H7 (cell line): ENCODE measurements at places on chromosomes 1 and 21.

DNA sequence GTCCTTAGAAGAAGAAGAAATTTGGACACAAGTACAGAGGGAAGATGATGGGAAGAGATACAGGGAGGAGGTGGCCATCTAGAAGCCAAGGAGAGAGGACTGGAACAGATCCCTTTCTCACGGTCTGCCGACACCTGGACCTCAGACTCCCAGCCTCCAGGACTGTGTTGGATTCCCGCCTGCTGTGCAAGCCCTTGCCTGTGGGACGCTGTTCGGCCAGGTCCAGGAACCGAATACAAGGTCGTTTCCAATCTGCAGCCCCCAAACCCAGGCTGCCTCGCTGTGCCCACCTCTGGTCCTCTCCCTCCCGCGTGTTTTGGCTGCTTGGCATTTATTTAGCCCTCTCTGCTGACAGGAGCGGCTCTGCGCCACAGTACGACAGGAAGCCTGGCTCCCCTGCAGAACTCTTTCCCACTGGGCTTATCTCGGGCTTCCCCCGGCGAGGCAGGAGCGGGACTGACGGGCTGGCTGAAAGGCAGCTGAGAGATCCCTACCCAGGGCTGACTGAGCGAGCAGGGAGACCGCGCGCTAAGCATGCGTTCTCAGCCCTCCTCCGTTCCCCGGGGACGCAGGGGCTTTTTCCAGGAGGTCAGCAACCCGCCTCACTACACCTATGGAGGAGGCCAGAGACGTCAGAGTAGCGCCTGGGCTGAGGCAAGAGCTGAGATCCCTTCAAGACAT lies 238.4 kb downstream of the TNR start:
- peak; percentile 51 for DNase-seq

GRCh38 chr21:29189353-29189752 lies 58.9 kb downstream of the MAP3K7CL start:
- no peak for DNase-seq

GRCh38 chr1:22773981-22774832 lies 63.6 kb downstream of the EPHB2 start:
- DNase-seq: no peak

DNA sequence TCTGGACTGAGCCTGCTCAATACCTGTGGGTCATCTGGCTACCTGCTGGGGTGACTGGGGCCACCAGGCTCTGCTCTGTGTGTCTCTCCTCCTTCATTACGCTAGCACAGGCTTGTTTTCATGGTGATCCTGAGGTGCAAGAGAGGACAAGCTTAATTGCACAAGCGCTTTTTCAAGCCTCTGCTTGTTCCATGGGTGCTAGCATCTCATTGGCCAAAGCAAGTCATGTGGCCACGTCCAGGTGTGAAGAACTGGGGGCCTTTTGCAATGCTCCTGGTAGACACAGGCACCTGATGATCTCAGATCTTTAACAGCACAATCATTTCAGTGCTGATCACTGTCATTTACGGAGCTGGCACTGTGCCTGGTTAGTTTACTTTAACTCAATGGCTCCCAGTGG lies 114.6 kb downstream of the KAZN start:
- DNase-seq: no peak

- DNase-seq: no peak
Observed at GRCh38 chr1:93746021-93746812, 64.6 kb upstream of the BCAR3 start.
